Activated CD8-positive, alpha-beta T cell treated with anti-CD3 and anti-CD28 coated beads for 36 hours (primary cell): ENCODE measurements at places on chromosomes 11 and 22. TPM values are rescaled to one million over a fixed set of nuclear protein-coding genes. Genes with fewer than 3 reads are reported as not detected.

The TMEM191B gene
- 1.2 TPM for total RNA-seq

The KRTAP5-9 gene
- total RNA-seq = not detected

The MRGPRX3 gene
- not detected for total RNA-seq

DNA sequence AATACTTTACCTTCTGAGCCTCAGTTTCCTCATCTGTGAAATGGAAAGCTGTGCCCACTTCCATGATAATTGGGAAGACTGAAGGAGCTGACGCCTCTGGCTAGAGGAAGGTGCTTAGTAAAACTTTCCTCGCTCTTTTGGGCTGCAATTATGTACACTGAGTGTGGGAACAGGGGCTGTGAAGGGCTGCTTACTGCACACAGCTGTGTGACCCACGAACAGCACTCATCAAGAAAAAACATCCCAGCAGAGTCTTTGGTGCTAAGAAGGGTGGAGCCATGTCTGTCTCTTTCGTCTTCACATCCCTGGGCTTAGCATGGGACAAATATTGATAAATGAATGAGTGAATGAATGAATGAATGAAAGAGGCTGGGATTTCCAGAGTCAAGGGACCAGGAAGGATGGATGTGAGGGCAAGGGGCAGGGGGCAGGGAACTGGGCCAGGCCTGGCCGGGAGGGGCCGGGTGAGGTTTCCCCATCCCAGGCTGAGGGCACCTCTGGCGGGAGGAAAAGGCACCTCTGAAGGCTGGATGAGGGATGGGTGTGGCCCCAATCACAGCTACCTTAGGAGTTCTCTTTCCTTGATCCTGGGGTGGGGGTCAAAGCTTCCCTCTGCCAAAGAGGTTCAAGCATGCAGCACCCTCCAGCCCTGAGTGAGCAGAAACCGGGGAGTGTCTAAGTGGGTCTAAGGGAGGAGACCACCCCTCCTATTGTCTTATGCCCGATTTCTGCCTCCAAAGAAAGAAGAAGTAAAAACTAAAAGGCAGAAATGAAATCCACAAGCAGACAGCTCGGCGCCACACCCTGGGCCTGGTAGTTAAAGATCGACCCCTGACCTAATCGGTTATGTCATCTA lies 9.2 kb upstream of the CD5 start:
- DNase-seq = no peak

- DNase-seq = no peak
Measured at GRCh38 chr11:116577956-116578355, 194.8 kb downstream of the BUD13 start.

DNA sequence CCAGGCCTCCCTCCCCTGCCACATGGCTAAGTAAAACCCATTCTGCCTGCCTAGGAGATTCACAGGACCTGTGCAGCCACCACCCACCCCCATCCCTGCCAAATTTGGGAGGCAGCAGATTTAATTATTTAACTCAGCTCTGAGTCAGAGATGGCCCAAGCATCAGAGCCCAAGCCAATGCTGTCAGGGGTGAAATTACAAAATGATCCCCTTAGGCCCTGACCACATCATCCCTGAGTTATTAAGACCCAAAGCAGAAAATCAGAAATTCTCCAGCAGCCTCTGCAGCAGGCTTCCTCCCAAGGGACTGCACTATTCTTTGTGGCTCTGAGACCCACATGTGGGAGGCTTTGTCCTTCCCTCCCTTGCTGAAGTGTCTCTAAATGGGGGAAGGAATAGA lies 52.8 kb upstream of the RRAS2 start:
- DNase-seq = no peak

DNA sequence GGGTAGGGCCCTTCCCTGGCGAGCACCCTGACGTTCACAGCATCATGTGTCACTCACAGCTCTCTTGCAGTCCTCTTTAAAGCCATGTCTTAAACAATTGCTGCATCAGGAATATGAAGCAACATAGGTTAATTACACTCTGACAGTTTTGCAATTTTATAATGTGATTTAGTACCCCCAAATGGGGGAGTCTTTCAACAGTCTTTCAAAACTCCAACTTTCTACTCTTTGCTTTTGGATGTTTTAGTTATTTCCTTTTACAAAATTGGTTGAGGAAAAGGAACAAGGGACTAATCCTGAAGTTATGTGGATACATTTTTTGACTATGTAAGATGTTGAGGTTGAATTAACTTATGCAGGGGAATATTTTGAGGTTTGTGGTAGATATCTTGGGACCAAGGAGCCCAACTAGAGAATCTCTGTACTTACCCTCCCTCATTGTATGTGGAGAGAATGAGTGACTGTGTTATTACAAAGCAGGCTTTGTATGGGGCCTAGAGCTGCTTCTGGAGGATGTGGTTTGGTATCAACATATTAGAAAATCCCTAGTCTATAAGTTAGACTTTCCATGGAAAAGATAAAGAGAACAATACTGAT lies at the start of gene MMP8:
MMP8 (minus strand) TSS at position 51 of the 597 bp plus-strand sequence. CDS start 99 bp downstream, outside the sequence.
- no peak for DNase-seq

DNA sequence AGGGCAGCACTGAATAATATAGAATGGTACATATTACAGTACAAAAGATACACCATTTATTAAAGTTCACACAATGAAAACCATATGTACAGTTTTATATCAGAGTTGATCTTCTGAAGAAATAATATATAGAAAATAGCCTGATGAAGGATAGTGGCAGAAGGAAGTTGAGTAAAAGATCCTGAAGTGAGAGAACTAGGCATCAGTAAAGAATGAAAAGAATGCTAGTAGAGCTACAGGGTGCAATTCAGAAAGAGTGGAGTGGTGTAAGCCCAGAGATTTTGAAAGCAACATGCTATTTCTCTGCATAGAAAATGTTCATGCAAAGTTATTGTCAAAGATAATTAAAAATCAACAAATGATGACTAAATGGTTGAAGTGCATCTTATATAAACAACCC lies 1552.7 kb upstream of the TENM4 start:
- no peak for DNase-seq

DNA sequence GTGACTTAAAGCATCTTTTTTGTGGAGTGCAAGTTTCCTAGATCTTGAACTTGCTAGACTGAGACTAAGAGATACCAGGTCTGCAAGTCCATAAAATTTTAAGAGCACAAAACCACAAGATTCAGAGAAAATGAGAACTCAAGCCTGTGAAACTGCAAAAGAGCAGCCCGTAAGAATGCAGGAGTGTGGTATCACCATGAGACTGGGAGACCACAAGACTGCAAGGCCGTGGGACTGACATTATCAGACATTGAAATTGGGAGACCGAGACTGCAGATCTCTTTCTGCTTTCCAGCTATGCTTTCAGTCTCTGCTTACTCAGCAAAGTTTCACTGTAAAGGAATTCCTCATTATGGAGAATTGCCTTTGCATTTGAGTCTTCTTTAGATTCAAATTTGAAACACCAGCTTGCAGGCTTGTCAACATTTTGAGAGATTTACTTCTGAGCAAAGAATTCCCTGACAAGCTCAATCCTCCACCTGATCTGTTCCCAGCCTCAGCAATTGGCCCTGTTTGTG lies 621.2 kb downstream of the KCNA4 start:
- DNase-seq = no peak

DNA sequence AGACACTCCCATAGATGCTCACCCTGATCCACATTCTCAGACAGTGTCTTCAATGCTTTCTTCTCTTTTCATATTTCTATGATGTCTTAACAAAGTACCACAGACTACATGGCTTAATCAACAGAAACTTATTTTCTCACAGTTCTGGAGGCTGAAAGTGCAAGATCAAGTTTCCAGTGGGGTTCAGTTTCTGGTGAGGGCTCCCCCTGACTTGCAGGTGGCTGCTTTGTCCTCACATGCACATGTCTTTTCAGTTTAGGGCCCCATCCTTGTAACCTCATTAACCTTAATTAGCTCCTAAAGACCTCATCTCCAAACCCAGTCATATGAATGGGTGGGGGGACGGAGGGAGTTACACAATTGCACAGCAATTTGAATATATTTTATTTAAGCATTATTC lies 335.8 kb downstream of the AASDHPPT start:
- no peak for DNase-seq

DNA sequence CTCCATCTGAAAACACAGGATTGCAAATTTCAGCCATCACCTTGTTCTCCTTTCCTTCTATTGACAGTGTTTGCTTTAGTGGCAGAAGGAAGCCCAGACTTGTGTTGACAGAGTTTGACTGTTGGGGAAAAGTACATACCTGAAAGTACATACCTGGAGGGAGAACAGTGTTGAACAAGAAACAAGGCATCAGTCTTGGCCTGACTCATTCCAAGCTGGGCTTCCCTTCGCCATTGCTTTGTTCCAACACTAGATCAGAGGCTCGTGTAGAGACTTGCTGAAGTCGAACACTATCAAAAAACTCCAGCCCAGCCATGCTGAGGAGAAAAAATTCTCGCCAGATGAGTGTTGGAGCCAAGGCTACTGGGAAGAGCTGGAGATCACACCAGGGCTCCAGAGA lies 133.4 kb downstream of the BBOX1 start:
- no peak for DNase-seq

The CDK2AP2 gene
- total RNA-seq = 53.5 TPM

GRCh38 chr11:48011798-48012391 lies 31.5 kb downstream of the PTPRJ start:
- peak; percentile 87 for DNase-seq

DNA sequence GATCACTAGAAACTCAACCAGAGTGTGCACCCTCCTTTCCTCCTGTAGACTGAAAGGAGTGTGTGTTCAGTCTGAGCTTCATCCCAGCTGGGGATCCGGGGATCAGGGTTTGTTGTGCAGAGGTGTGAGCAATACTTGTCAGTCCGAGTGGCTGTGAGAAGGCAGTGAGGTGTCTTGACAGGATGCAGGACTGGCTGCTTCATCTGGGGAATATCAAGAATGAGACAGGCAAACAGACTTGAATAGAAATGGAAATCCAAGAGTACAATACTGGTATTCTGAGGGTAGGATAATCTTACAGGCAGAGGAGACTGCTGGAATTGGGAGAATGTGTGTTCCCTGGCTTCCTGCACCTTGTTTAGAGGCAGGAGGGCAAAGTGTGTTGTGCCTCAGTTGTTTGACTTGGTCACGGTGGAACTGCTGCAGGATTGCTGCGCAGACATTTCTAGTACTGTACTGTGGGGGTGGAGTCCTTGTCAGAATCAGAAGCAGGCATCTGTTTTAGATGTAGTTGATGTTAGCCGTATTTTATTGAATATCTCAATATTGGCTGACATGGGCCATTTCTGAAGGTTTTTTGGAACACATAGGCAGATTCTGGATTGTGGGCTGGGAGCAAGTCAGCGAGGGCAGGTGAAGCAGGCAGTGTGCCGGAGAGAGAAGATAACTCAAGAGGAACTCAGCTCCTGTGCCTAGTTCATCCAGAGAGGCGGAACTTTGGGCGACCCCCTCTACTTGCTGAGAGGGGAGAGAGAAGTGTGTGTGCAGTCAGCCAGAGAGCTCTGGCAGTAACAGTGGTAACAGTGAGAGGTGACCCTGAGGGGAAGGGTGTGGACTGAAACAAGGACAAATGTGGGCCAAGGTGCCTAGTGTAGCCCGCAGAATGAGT lies 27.1 kb upstream of the GRK2 start:
- no peak for DNase-seq

DNA sequence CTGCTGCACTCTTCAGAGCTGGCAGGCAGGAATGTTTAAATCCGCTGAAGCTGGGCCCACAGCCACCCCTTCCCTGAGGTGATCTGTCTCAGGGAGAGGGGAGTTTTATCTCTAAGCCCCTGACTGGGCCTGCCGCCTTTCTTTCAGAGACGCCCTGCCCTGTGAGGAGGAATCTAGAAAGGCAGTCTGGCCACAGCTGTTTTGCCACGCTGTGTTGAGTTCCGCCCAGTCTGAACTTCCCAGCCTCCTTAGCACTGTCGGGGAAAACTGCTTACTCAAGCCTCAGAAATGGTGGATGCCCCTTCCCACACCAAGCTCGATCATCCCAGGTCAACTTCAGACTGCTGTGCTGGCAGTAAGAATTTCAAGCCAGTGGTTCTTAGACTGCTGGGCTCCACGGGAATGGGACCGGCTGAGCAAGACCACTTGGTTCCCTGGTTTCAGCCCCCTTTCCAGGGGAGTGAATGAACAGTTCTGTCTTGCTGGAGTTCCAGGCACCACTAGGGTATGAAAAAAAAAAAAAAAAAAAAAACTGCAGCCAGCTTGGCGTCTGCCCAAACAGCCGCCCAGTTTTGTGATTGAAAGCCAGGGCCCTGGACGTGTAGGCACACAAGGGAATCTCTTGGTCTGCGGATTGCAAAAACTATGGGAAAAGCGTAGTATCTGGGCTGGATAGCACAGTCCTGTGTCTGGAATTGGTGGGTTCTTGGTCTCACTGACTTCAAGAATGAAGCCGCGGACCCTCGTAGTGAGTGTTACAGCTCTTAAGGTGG lies 127.4 kb downstream of the SPON1 start:
- no peak for DNase-seq

DNA sequence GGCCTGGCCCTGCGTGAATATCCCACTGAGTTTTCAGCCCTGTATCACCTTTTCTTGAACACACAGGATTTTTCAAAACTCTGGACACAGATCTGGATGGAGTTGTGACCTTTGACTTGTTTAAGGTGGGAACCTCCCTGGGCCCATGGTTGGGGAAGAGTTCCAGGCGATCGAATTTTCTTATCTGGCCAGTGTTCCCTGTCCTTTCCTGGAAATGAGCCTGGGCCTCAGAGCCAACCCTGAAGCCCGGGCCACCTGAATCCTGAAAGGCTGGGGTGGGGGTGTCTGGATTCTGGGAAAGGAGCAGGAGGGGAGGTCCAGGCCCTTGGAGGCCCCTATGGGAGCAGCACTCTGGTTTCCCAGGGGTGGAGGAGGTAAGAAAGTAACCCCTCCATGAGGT lies 29.0 kb downstream of the CAPN1 start:
- DNase-seq = no peak

DNA sequence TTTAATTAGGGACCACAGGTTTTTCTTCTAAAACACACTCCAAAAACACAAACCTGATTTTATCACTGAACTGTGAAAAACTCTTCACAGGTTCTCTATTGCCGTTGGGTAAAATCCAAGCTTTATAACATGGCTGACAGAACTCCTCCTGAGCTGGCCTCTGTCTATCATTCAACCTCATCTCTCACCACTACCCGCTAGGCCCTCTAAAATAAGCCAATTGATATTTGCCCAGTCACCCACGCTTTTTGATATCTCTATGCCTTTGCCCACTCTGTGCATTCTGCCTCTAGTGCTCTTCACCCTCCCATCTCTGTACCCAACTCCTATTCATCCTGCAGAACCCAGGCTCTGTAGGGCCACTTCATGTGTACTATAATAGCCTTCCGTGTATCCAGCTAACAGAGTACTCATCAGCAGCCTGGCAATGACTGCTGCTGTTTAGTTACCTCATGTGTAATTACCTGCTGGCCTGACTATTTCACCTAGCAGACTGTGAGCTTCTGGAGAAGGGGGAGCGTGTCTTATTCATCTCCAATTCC lies 1.1 kb upstream of the CNGA4 start:
- no peak for DNase-seq

The POU2F3 gene
- total RNA-seq = not detected

- no peak for DNase-seq
Measured at GRCh38 chr11:86129740-86130540, 61.1 kb upstream of the PICALM start.
